ENCODE measurements at places on chromosomes 16 and 17.

- DNase-seq = no peak
Observed at GRCh38 chr16:83392743-83393142, 415.0 kb upstream of the HSBP1 start.

GRCh38 chr17:36869856-36870719 lies 67.2 kb upstream of the LHX1 start:
- DNase-seq = no peak

DNA sequence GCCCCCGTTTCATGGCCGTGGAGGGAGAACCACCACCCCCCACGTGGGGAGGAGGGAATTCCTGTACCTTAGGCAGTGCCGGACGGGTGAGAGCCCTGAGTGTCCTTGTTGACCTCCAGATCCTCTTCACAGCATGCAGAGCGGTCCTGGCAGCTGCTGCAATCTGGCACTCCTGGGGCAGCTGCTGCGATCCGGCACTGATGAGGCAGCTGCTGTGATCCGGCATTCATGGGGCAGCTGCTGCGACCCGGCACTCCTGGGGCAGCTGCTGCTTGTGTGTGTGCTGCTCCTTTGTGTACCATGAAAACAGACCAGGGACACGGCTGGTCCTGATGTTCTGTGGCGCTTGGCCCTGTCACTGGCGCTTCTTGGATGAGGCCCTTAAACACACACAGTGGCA lies 12.8 kb downstream of the ZNF778 start:
- DNase-seq = no peak

- no peak for DNase-seq
Observed at GRCh38 chr17:50946891-50947781, 81.0 kb upstream of the TOB1 start.

Data from BJ (cell line).